ENCODE measurements at places on chromosomes 5 and 9.
A peak's percentile ranks its signal among the peaks of the same experiment; 100 is the strongest.

DNA sequence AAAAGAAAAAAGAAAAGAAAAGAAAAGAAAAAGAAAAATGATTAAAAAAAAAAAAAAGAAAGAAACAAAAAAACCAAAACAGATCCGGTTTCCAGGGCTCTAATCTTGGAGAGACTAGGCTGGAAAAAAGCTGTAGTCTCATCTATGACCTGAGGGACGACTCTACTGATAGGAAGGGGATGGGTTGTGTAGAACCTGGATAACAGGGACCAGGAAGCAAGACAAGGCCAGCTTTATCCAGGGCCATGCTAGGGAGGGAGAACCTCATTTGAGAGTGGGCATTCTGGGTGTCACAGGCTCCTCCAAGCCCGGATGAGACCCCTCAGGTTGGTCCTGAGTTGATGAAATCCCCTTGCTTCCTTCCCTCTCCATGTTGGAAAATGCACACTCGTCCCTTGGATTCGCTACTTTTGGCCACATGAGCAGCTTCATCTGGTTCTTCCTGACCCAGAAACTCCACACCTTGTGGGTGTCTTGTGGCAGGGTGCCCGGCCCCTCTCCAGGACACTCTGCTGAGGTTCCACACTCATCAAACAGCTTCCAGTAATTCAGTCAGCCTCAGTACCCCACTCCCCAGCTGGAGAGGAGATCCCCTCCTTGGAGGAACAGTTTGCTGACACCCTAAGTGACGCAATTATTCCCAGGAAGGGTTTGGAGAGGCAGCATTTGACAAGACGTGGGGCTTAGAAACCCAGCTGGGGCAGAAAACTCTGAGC lies 71.1 kb upstream of the LHFPL2 start:
- DNase-seq: no peak

- DNase-seq: no peak
Measured at GRCh38 chr5:33969572-33970452, 14.7 kb downstream of the SLC45A2 start.

DNA sequence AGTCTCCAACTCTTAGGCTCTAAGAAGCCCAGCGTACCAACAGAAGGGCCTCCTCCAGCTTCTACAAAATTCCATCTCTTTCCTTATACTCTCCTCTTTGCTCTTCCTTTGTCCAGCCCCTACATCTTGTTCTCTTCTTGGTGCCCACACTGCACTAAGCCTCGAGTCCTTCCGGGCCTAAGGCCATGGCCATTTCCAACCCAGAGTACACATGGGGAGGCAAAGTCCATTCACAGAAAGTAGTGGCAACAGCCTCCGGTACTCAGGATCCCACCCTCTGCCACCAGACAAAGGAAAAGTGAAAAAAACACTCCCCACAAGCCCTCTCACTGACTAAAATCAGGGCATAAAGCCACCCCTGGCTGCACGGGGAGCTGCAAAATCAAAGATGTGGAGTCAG lies 60.3 kb downstream of the SAXO1 start:
- DNase-seq: no peak

DNA sequence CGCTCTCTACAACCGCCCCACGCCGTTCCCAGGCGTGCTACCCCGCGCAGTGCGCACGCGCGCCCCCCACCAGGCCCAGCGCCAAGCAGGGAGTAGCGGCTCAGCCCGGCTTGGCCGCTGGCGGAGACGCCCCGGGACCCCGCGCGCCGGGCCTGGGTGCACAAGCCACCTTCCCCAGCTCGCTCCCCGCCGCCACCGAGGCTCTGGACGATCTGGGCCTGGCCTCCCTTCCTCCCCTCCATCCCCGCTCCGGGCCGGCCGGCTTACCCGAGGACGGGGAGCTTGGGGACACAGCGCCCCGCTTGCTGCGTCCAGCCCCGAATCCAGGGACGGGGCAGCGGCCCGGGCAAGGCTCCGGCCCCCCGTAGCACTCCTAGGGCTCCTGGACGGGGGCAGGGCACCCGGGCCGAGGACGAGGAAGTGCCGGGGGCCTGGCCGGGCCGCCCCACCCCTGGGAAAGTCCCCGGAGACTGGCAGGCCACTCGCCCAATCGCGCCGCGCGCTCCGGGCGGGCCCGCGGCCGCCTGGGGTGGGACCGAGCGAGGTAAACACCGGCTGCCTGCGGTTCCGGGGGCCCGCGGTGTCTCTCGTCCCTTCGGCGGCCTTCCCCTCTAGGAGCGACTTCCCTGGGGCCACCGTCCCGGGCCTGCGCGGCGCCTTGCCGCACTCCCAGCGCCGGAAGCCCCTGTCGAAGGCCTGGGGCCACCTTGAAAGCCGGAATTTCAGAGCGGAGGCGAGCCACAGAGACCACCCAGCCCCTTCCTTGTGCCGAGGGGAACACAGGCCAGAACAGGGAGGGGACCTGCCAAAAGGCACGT lies at the start of gene TNIP1:
TSS of gene TNIP1 (minus strand) at position 422 of the 818 bp plus-strand sequence. CDS start 15,939 bp downstream, outside the sequence.
- DNase-seq: peak; percentile 23

DNA sequence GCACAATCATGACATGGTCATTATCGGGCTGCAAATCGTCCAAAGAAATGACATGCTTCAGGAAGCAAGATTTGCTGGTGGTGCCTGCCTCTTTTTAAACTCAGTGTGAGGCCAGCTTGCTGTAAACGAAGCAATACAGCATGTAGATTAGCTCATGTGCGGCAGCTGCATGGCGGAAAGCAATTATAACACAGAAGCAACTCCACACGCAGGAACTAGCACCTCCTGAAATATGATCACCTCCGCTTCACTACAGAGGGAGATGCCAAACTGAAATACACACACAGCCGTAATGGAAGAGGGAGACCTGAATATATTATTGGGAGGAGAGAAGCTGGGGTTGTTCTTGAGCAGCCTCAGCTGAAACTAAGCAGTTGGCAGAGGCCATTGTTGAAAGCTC lies 312.5 kb downstream of the PSAT1 start:
- no peak for DNase-seq

- peak; percentile 75 for DNase-seq
Measured at GRCh38 chr5:116574367-116575325, at the start of gene SEMA6A. TSS of gene SEMA6A (minus strand) at chr5:116574823. CDS start at chr5:116504944, 69,879 bp downstream.

DNA sequence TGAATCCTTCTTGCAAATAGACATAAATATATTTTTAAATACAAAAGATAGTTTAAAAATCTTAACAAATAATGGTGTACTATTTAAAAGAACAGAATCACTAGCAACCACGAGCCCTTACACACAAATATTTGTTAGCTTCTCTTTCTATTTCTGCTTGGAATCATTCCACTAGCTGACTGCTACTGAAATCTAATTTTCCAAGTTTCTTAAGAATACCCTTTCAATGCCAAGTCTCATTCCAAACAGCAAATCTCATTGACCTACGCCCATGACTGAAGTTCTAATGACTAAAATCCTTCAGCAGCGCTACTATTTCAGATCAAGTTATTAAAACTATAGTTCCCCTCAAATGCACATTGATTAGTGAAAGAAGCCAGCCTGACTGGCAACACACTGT lies 13.2 kb upstream of the PPP1R2B start:
- no peak for DNase-seq

DNA sequence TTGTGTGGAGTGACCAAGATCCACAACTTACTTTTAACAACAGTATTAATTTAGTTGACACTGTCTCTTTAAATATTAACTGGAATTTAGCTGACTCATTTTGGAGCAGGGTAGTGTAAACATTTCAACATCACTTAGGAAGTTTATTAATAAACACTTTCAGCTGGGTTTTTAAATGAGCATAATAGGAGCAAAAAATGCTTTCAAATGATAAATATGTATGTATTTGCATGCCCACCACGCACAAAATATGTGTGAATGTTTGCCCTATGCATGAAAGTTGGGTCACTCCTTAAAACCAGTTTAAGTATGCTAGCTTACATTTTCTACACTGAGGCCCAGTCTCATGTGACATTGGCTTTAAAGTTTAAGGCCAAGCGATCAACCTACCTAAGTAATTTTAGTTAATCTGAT lies 2.9 kb downstream of the ZFAND5 start:
- DNase-seq: no peak

Data from NCI-H1930 (cell line).